ENCODE measurements at places on chromosomes 11 and 22.
A peak's percentile ranks its signal among the peaks of the same experiment; 100 is the strongest.

GRCh38 chr22:35345808-35346505, 34.9 kb upstream of the HMOX1 start:
- no peak for DNase-seq

DNA sequence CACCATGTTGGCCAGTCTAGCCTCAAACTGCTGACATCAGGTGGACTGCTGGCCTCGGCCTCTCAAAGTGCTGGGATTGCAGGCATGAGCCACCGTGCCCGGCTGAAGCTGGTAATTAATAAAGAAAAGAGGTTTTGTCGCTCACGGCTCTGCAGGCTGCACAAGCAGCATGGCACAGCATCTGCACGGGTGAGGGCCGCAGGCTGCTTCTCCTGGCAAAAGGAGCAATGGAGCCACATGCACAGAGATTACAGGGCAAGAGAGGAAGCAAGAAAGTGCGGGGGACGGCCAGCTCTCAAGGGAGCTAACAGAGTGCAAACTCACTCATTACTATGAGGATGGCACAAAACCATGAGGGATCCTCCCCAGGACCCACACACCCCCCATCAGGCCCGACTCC, 4.7 kb upstream of the PARVB start:
- no peak for DNase-seq

GRCh38 chr22:19530751-19531150, 6.5 kb upstream of the CLDN5 start:
- DNase-seq: no peak

GRCh38 chr22:50044485-50045118, 13.5 kb downstream of the TTLL8 start:
- no peak for DNase-seq

DNA sequence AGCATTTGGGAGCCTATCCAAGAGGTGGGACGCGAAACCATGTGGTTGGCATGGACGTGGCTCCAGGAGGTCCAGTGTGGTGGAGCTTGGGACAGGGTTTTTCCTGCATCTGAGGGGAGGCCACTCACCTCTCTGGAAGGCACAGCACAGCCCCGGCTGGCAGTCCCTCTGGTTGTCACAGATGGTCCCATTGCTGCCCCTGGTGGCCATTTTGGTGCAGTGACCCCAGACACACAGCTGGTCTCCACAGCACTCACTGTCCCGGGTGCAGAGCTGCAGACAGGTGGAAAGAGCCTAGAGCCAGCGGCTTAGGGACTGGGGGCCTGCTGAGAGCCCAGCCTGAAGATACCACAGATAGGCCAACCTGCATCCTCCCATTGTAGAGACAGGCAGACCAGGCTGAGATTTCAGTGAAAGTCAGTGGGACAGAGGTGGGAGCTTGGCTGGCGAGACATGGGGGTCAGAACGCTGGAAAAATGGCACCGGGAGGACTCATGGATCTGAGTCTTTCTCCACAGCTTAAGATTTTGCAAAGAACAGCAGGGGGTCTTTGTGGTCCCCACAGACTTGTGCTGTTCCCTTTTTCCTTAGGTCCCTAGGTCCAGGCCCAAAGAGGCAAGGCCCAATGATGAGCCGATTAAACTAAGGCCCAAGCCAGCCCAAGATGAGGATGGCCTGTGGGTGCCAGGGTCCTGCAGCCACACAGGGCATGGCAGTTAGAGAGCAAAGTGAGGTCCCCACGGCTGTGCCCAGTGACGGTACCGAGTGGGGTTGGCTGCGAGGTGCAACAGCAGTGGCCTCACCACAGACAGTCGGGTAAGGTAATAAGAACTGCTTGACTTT, 41.4 kb downstream of the DKK3 start:
- peak; percentile 22 for DNase-seq

GRCh38 chr11:11439591-11439990, 86.5 kb upstream of the CSNK2A3 start:
- no peak for DNase-seq

DNA sequence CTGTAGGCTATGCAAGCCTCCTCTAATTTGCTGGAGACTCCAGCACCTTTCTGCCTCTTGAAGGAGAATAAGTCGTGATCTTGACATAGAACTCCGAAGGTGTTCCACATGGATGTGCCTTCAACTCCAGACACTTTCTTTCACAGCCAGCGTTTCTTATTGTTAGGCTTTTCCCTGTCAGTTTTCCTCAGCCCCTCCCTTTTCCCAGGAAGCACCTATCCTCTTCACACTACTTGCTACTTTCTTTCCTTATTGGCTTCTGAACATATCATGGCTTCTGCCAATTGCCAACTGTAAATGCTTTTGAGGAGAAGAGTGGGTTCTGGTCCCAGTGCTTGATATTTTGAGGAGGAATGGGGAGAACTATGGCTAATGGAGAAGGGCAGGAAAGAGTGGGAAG, 216.3 kb upstream of the PGR start:
- DNase-seq: no peak

- no peak for DNase-seq
Observed at GRCh38 chr11:102757823-102758549, 22.4 kb downstream of the MMP10 start.

GRCh38 chr22:28239941-28240340, 320.9 kb upstream of the PITPNB start:
- no peak for DNase-seq

DNA sequence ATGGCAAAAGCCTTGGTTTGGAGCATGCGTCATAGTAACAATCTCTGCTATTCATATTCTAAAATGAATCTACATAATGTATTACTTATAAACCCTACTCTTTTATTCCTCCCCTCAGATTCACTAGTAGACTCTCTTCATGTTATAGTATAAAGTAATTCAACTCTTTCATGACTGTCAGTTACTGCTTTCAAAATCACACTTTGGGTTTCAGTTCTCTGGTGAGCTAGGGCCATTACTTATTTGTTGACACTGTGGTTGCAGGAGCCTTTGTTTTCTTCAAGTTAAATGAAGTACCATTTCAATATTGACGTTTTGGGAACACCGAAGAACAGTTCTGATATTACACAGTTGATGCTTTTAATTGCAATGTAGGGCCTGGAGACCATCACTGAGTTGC, 378.4 kb downstream of the DDX10 start:
- DNase-seq: no peak

- no peak for DNase-seq
Observed at GRCh38 chr11:59705294-59705693, 8.4 kb downstream of the OR10V1 start.

GRCh38 chr11:60972182-60973030, 926 bp downstream of the CD6 start:
- DNase-seq: no peak

GRCh38 chr11:134846328-134847082, 434.5 kb upstream of the B3GAT1 start:
- DNase-seq: no peak

GRCh38 chr11:25943777-25944661, 387.9 kb upstream of the ANO3 start:
- DNase-seq: no peak

- DNase-seq: peak; percentile 18
Observed at GRCh38 chr22:38172832-38173640, 8.6 kb downstream of the PLA2G6 start.

DNA sequence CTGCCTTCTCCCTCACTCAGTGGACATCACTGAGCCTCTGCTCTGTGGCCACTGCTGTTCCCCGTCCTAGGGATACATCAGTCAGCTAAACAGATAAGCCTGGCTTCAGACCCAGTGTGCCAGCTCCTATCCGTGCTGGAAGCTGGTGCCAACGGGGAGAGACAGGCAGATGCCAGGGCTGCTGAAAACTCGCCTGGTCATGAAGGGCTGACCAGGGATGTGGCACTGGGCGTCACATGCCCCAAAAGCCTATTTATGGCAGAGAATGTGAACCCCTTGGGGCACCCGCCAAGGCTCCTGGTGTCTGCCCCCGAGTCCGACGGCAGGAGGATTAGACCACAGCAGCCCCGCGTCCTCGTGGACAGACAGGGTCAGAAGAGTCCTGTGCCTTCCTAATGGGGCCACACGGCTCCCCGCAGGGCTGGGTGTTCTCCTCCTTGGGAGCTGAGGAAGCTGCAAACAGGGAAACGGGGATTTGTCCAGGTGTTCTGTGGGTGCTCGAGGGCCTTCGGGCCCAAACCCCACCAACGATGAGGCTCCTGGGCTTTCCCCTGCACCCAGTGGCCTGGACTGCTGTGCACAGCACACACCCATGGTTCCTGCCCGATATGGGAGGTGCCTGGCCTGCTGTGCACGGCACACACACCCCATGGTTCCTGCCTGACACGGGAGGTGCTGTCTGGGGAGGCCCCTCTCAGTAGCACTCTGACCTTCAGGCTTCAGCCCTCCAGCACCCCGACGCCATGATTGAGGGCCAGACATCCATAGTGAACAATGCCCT, 19.9 kb downstream of the ANO1 start:
- no peak for DNase-seq

GRCh38 chr11:18705651-18706281, 7.2 kb downstream of the TMEM86A start:
- no peak for DNase-seq

DNA sequence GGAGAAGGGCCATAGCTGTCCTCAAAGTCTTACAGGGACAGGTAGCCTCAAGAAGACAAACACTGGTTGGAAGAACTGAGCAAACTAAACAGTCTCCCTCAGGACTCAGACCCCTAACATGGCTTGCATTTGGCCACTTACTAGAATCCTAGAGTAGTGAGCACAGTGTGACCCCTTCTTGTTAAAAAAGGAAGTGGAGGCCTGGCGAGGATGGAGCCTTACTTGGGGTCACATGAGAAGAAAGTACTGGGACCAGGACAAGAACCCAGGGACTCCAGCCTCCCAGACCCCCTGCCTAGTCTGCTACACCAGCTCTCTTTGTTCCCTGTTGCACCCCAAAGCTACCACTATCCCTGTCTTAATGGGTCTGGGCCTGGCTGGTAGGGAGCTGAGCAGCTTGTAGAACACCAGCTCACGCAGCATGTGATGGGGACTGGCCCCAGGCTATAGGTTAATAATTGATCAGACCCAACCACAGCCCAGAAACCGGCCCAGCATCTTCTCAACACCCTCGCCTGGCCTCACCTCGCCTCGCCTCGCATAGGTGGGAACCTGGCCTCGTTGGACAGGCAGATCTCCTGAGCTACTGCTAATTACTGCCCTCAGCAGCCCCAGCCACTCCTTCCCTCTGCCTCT, 17.6 kb downstream of the DGAT2 start:
- DNase-seq: no peak

- no peak for DNase-seq
Observed at GRCh38 chr11:72751116-72752087, 806 bp downstream of the ARAP1 start.

- DNase-seq: no peak
Observed at GRCh38 chr11:108142304-108142703, 20.9 kb downstream of the ACAT1 start.

DNA sequence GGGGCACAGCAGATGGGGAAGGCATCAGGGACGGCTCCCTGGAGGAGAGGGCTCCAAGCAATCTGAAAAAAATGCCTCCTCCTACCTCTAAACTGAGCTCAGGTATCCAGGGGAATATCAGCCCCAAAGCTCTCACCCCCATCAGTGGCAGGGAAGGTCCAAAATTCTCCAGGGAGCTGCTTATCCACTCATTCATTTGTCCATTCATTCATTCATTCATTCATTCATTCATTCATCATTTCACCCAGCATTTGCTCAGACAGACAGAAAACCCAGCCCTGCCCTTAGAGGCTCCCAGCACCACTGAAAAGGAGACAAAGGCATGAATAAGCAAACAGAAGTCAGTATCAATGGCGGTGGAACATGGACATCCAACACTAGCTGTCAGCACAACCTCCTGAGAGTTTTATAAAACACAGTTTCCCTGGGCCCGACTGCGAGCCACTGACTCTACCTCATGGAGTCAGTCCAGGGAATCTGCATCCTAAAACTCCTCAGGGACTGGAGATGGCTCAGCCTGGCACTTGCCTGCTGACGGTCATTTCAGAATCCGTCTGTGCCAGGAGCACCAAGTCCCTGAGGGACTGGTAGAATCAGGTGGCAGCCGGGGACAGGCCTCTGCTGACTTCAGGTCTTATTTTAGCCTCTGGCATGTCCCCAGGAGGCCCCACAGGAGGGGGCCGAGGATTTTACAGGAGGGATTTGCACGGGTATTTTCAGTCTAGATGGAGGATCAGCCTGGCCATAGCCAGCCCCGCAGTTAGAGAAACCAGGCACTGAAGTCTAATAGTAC, 164.6 kb downstream of the MN1 start:
- no peak for DNase-seq

GRCh38 chr22:17926516-17926915, 97.8 kb downstream of the MICAL3 start:
- DNase-seq: no peak
